ENCODE measurements at places on chromosomes 4 and X.

DNA sequence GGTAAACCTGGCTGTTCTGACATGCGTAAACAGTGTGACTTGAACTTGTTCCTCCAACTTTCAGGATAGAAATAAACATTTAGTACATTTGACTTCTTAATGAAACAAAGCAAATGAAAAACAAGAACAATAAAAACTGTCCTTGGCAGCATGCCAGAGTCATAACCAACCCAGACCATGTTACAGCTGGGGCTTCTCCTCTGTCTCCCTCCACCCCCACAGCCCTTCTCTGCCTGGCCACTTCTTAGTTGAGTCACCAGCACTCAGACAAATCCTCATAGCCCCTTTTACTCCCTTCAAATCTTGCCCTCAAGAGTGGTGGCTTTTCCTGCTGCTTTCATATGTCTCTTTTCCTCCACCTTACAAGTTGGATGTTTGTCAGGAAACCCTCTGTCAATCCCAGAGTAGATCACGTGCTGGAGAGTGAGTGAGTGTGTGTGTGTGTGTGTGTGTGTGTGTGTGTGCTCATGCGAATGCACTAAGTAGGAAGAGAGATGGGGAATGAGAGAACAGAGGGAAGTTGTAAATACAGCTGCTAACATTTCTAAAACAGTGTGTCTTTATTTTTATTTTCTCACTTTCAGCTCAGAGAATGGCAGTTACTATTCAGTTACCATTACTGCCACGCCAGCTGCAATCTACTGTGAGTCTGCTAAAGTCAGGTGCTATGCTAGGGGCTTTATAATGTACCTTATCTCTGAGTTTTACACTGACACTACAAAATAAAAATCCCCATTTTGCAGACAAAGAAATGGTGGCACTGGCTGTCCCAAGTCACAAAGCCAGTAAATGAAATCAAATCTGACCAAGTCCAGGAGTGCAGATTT lies 15.0 kb downstream of the SCARB2 start:
- DNase-seq, result peak; percentile 83

DNA sequence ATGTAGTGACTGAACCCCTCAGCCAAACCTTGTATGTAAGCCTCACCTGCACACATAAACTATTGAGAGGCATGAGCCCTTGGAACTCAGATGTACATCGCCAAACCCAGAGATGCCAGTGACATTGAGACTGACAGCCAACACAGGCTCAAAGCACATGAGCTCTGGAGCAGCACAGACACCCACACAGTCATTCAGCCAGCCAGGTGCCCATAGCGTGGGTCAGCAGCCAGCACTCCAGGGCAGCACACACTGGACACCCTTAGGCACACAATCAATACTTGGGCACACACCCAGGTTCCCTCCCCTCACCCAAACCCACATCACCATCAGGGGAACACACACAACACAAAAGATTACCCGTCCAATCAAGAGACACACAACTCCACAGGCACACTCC lies 4.3 kb upstream of the TIMP1 start:
- DNase-seq, result no peak

- DNase-seq, result peak; percentile 54
Observed at GRCh38 chr4:165537028-165537648, 158.3 kb downstream of the CPE start.

- no peak for DNase-seq
Observed at GRCh38 chr4:152072906-152073305, 312.1 kb upstream of the GATB start.

- no peak for DNase-seq
Observed at GRCh38 chr4:150366487-150366999, 215.4 kb upstream of the MAB21L2 start.

DNA sequence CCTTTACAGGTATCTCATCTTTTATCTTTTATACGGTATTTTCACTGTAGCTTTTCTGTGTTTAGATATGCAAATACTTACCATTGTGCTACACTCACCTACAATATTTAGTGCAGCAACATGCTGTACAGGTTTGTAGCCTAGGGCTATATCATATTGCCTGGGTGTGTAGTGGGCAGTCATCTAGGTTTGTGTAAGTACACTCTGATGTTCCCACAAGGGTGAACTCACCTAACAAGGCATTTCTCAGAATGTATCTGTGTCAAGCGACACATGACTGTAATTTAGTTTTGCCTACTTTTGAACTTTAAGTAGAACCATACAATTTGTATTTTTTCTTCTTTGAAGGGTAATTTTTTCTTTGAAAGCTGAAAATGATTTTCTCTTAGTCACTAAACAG lies 54.2 kb upstream of the SLC10A4 start:
- DNase-seq, result no peak

GRCh38 chr4:2324891-2325290 lies 63.0 kb upstream of the MXD4 start:
- DNase-seq, result no peak

DNA sequence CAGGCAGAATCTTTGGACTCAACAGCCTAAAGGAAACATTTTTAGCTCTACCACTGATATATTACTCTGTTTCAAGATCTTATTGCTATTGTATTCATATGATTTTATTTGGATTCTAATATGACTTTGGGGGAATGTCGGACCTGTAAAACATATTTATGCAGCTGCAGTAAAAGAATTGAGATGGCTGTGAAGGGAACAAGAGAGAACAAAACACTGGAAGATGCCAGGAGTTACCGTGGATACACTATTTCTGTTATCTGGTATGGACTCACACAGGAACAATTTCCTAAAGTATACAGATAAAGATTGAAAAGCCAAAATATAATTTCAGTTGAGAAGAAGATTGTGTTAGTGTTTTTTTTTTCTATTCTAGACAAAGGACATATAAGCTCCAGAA lies 113.0 kb upstream of the DCLK2 start:
- no peak for DNase-seq

DNA sequence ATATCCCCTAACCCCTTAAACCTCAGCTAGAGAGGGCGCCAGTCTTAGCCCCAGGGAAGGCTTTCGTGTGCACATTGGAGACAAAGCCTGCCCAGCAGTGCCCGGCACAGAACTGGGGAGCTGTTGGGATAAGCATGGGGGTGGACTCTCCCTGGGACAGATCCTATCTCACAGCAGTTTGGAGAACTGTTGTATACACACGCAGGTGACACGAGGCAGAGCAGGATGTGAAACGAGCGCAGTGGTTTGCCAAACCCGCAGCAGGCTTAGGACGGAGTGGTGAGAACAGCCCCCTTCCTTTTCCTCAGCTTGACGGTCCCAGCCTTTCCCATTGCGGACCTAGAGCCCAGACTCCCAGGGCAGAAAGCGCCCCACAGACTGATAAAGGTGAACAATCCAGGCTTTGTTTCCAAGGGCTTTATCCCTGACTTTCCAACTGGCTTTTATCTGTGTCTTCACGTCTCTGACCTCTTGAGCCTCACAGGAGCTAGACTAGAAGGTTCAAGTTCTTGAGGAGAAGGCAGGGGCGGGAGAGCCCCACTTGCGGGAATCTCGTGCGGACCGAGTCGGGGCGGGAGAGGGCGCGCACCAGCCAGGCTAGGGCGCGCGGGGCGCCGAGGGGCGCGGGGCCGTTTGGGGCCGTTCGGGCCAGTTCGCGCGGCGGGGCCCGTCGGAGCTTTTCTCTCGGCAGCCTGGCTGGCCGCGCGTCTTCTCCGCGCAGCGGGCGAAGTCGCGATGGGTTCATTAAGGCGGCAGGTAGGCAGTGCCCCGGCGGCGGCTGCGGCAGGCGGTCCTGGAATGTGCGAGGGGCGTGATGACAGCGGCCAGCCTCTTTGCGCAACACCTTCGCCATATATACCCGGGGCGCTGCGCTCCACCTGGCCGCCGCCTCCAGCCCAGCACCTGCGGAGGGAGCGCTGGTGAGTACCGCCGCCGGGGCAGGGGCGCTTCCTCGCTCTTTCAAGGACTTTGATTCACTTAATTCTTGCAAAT lies at the start of gene SLC34A2:
TSS of gene SLC34A2 (plus strand) at position 881 of the 993 bp plus-strand sequence. CDS start 6,650 bp downstream, outside the sequence.
- DNase-seq, result no peak

DNA sequence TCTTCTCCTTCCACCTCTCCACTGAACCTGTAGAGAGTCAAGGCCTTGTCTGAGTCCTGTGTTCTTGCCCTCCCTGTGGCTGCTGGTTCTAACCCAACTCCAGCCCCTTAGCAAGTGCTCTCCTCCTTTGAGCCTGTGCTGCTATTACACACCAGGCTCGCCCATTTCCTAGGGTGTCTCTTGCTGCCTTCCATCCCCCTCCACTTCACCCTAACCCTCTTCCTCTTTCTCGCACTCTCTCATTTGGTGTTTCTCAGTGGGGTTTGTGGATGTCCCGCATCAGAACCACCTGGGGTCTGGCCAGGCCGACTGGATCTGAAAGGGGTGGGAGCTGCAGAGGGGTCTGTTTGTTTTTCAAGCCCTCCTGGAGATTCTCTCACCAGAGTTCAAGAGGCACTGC lies 156.7 kb downstream of the SPRY1 start:
- DNase-seq, result no peak

DNA sequence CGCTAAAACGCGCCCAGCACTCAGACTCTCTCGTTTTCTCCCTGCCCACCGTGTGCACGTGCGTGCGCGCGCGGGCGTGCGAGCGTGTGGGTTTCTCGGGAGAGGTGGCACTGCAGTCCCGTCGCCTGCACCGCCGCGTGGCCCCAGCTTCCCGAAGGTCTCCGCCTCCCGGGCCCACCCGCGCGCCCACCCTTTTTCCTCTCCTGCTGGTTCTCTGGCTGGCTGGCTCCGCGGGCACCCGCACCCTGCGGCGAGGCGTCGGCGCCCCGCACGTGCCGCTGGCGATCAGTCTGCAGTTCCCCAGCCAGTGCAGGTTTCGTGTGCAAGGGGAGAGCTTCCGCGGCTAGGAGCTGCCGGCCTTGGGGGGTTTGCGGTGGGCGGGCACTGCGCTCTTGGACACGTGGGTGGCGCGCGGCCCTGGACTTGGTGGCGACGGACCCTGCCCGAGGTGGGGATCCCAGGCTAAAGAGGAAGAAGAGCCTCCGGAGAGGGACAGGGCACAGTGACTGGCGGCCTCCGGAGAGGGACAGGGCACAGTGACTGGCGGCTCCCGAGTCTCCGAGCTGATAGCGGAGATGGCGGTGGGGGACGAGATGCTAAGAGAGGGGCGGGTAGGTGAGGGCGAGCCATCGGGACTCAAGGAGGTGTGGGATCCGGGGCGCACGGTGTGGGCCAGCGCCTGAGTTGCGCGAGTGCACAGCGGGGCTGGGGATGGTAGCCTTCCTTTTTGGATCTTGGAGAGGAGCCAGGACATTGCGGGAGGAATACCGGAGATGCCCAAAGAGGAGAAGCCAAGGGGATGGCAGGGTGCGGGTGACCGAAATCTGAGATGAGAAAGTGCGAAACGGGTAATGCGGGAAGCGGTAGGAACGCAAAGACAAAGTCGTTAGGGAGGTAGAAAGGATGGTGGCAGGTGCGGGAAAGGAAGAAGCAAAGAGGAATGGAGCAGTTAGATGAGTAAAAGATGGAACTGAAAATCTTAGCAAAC lies at the start of gene FAM184B:
TSS of gene FAM184B (minus strand) at position 322 of the 988 bp plus-strand sequence. CDS start 322 bp downstream, outside the sequence.
- DNase-seq, result no peak

GRCh38 chr4:112813790-112814189 lies 176.8 kb downstream of the LARP7 start:
- no peak for DNase-seq

- no peak for DNase-seq
Observed at GRCh38 chr4:77500801-77501200, 104.8 kb upstream of the CXCL13 start.

DNA sequence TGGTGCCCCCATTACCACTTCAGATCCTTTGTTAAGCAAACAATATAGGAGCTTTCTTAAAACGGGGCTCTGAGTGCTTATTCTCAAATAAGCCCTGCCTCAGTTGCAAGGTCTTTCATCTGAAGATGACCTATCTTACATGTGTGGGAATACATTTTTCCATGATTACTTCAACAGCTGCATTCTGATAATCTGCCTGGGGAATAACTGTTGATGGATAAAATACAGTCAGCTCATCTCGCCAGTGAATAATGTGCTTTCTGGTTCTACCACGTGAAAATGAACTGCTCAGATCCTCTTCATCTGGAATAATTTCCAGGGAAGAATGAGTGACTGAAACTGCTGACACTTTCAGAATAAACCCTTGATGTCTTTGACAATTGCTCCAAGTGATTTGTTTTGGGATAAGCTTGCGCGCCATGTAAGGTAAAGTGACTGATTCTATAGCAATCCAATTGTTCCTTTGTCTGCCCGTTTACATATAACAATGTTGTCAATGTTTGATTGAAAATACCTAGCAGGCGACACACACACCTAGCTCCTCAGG lies 161.3 kb downstream of the RTL9 start:
- DNase-seq, result no peak

- no peak for DNase-seq
Observed at GRCh38 chrX:4110964-4111363, 397.5 kb upstream of the PRKX start.

- DNase-seq, result no peak
Observed at GRCh38 chrX:78979789-78980464, 34.7 kb downstream of the P2RY10 start.

DNA sequence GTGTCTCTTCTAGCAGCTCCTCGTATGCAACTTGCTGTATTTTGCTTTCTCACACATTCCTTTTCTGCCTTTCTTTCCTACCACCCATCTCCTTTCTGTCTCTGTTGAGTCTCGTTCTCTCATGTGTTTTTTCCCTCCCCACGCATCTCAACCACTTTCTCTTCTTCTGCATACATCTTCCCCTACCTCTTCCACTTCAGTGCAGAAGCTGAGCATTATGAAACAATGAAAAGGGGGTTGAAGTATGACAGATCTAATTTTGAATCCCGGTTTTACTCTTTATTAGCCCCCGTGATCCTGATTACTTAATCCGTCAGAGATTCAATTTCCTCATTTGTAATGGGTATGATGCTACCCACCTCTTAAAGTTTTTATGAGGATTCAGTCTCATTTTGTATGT lies 7.3 kb downstream of the FAM241A start:
- DNase-seq, result no peak

GRCh38 chr4:163331629-163332376 lies 593 bp downstream of the NPY1R start:
- no peak for DNase-seq

DNA sequence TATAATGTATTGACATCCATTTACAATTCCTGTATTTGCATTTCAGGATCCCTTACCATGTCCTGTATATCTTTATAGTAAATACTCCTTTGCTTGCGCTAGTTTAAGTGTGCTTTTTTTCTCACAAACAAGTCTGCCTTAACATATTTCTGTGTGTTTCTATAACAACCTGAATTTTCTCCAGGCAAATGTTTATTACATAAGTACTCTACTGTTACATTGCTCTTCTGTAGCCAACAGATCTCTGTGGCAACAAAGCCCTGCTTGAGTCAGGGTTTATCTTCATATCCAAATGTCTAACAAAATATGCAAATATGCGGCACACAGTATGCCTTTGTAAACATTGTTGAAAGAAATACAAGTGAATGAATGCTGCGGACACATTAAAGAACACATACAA lies 625.5 kb downstream of the TLL1 start:
- DNase-seq, result no peak

- no peak for DNase-seq
Observed at GRCh38 chr4:185624259-185624589, 88.9 kb upstream of the PDLIM3 start.

DNA sequence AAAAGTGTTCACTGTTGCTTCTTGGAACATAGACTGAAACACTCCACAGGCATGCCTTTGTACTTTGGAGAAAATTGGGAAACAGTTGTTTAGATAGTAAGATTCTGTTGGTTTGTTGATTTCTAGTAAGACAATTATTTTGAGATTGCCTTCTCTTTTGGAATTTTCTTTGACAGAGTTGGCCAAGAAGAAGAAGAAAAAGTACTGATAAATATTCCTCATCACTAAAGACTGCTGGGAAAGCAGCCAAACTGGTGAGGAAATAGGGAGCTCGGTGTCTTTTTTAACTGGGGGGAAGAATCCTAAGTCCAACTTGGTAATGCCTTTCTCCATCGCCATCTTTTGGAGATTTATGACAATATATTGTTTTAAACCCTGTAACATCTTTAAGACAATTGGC lies 370.7 kb downstream of the GPAT3 start:
- DNase-seq, result no peak

Measured in NAMALWA (cell line).